RCC 7860 (cell line): ENCODE measurements at places on chromosomes 11 and 22.

- DNase-seq = no peak
Measured at GRCh38 chr22:19853879-19854777, 546 bp downstream of the GNB1L start.

- no peak for DNase-seq
Measured at GRCh38 chr11:44243086-44243485, 66.9 kb downstream of the ALX4 start.

DNA sequence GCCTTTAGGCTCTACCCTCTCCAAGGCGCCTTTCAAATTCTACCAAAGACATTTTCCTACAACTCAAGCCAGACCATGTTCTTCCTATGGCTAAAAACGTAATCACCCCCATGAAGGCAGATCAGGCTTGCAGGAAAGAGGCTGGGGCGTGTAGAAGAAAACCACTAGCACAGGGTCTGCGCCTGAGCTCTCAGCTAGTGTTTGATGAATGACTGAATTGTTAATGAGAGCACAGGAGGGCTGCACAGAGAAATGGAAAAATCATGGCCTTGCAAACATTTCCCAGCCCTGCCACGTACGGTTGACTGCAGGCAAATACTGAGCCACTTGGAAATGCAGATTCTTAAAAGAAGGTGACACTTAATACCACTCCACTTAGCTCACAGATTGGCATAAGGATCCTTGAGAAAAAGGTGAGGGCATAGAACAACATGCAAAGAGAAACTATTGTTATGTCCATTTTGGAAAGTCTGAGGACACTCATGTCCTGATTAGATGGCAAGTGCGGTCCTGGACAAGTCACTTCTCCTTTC is 148.6 kb downstream of the NXPE2 start:
- no peak for DNase-seq

GRCh38 chr11:85115798-85116197 is 511.3 kb downstream of the DLG2 start:
- no peak for DNase-seq

DNA sequence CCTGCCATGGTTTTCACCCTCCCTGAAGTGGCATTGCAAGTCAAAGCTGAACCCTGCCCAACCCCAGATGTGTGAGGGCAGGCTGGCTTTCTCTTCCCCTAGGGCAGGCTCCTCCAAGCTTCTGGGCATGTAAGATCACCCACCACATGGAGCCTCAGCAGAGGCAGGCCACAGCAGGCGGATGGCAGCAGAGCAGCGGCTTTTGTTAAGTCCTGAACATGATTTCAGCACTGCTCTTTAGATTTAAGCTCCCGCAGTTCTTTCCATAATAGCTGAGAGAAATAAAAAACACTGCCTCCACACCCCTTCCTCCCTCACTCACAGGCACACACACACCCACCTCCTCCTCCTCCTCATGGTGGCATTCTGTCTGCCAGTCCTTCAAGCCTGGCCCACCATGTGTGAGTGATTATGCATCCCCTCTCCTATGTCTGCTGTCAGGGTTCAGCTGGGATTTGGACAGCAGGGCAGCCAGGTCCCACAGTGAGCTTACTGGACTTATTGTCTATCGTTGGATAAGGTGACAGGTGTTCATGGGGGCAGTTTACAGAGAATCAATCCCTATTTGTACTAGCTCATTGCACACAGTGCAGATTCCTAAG is 5.0 kb upstream of the NTM start:
- no peak for DNase-seq

GRCh38 chr11:12248330-12248729 is 129.0 kb upstream of the PARVA start:
- DNase-seq = no peak

DNA sequence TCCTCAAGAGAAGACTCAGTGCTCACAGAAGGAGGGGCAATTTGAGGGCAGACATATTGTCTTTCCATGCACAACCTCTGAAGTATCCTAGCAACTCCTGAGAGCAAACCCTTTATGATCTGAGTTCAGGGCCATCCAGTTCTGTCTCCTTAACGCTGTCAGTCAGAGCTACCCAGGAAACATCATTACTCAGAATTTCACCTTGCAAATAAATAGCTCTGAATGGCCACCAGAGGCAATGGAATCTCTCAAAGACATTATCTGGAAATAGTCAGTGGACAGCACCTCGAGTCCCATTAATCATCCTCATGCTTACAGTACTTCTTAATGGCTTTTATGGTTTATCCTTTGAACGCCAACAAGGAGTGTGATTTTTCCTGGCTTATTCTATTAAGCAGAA is 656.1 kb downstream of the OPCML start:
- peak; percentile 14 for DNase-seq

- no peak for DNase-seq
Measured at GRCh38 chr11:46279126-46280099, 2.0 kb downstream of the CREB3L1 start.

DNA sequence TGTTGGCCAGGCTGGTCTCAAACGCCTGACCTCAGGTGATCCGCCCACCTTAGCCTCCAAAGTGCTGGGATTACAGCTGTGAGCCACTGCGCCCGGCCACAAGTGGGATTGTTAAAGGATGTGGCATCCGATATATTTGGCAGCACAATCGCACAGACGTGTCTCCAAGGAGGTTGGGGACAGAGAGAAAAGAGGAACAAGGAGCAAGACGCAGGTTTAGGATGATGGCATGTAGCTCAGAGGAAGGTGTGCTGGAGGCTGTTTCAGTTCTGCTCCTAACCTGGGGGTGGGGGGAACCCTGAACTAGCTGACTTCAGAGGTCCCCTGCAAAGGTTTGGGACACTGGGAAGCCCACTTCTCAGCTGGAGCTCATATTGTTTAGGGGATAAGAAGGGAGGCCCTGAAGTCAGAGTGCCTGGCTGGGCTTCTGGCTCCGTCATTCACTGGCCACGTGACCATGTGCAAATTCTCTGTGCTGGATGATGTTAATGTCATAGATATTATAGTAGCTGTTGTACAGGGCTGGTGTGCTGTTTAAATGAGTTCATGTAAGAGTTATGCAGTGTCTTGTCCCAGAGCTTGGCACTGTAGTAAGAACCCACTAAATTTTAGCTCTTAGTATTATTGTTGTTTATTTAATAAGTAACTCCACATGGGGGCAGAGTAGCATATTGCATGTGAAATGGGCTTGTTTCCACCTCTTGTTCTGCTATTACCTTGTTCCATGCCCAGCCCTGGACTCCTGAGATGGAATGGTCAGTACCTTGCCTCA is 129.7 kb downstream of the ST3GAL4 start:
- DNase-seq = no peak
